ENCODE measurements at places on chromosomes 3 and 15.

GRCh38 chr15:100437261-100437660 is 91.5 kb downstream of the CERS3 start:
- no peak for DNase-seq

DNA sequence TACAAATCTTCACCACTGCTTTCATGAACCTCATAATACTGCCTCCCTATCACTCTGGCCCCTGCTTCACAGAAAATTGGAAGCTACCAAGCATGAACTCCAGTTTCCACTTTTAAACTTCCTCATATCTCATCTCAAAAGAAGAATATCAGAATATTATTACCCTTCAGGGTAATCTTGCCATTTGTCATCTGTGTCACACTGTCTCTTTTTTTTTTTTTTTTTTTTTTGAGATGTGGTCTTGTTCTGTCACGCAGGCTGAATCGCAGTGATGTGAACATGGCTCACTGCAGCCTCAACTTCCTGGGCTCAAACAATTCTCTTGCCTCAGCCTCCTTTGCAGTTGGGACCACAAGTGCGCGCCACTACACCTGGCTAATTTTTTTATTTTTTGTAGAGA is 80.4 kb upstream of the TCF12 start:
- DNase-seq: no peak

DNA sequence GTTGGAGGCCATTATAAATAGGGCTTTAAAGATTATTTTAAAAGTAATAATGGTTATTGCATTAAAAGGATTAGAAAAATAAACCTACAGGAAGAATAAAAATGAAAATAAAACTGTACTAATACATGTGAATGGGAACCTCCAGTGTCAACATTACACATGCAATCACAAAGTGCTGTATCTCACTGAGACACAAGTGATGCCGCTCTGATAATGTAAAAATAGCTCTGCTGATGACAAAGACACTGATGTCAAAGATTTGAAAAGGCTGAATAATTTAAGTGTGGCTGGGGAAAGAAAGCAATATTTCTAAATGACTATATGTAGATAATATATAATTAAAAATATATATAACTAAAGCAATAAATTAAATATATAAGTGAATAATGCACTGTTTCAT is 129.1 kb upstream of the RAP2B start:
- DNase-seq: no peak

DNA sequence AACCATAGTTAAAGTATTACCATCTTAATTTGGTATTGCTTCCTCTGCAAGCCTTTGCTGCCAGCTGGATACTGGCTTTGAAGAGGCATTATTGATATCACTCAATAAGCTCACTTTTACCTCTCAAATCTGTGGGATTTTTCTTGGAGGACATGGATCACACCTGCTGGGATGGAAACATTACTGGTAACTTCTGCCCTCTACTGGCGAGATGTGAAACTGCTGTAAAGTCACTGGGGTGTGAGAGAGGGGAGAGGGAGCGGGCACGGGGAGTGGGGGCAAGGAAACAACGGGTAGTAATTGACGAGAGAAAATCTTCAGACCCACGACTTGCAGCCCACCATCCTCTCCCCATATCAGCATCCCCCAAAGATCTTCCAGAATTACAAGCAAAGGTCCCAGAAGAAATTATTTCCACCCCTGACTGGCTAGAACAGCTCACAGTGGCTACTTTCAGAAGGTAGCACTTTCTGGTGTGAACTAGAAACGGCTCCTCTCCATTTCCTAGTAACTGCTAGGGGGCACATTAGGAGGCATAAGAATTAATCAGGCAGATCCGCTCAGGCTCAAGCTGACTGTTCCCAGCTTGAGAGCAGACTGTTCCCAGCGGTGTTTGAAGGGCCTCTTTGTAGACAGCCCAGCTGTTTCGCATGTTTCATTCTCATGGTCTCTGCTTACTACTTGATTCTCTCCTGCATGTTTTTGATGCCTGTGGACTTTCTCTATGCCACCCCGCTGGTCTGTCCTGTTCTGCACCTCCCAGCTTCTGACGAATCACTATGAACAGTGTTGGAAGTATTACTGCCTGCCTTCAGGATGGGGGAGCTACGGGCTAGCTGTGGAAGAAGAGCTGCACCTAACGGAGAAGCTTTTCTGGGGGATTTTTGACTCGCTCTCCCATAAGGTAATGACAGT is 230.4 kb upstream of the CHRM5 start:
- peak; percentile 1 for DNase-seq

- no peak for DNase-seq
Measured at GRCh38 chr3:149085828-149086231, 503 bp downstream of the HLTF start.
